ENCODE measurements at places on chromosomes 12 and 14.

DNA sequence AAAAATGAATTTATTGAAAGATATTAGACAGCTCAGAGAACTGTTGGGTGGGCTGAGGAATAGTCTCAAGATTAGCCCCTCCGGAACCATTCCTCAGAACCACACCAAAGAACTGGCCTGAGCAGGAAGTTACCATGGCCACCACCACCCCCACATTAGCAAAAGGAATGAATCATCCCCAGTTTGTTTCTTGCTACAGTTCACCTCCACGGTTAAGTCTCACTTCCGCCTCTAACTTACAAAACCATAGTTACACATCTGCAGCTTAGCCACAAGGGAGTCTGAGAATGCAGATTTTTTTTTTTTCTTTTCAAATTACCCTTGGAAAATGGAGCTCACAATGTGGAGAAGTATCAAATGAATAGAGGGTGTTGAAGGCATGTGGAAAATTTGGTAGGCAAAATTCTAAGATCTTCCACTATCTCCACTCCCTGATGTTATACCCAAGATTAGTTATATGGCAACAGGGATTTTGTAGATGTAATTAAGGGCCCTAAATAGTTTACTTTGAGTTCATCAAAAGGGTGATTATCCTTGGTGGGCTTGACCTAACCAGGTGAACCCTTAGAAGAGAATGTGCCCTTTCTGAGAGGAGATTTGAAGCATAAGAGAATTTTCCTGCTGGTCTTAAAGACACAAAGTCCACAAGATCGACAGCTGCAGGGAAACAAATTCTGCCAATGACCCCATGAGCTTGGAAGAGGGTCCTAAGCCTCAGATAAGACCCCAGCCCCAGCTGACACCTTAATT lies 129.8 kb upstream of the KRR1 start:
- no peak for DNase-seq

- DNase-seq = no peak
Observed at GRCh38 chr14:27228053-27228452, 630.2 kb upstream of the NOVA1 start.

DNA sequence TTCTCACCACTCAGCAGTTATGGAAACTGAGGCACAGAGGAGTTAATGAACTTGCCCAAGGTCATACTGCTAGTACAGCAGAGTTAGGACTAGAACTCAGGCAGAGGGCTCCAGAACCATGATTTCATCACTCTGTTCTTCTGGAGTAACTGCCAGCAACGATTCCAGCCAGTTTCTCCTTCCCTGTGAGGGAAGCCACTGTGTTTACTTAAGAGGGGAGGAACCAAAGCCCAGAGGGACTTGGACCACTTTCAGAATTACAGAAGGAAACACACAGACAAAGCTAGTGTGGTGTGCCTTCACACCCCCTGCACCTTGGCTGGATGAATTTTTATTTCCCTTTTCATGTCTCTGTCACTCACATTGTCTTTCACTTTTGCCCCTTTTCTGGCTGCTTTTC lies 398.2 kb downstream of the DPF3 start:
- no peak for DNase-seq

GRCh38 chr14:101561145-101561896 lies at the start of gene DIO3:
TSS of gene DIO3 (plus strand) at chr14:101561495.
- DNase-seq = no peak

- no peak for DNase-seq
Observed at GRCh38 chr12:26461776-26462175, 266.4 kb downstream of the SSPN start.

DNA sequence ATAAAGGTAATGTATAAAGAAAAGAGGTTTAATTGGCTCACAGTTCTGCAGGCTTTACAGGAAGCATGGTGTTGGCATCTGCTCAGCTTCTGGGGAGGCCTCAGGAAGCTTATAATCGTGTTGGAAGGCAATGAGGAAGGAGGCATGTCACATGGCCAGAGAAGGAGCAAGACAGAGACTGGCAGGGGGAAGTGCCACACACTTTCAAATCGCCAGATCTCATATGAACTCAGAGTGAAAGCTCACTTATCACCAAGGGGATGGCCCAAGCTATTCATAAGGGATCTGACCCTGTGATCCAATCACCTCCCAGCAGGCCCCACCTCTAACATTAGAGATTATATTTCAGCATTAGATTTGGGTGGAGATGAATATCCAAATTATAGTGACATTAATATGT lies 26.3 kb downstream of the LDHB start:
- DNase-seq = no peak

- DNase-seq = no peak
Observed at GRCh38 chr14:92421751-92422150, 91.8 kb upstream of the RIN3 start.

GRCh38 chr12:115691123-115691522 lies 586.4 kb downstream of the MED13L start:
- DNase-seq = no peak

GRCh38 chr14:66380143-66380542 lies 106.0 kb upstream of the CCDC196 start:
- DNase-seq = peak; percentile 50

GRCh38 chr14:22375321-22375930 lies 213.6 kb downstream of the DAD1 start:
- no peak for DNase-seq

GRCh38 chr12:28014196-28014595 lies 41.7 kb upstream of the PTHLH start:
- no peak for DNase-seq

- no peak for DNase-seq
Observed at GRCh38 chr12:75981247-75982168, 50.1 kb downstream of the PHLDA1 start.

GRCh38 chr14:66395300-66395699 lies 90.9 kb upstream of the CCDC196 start:
- DNase-seq = no peak

DNA sequence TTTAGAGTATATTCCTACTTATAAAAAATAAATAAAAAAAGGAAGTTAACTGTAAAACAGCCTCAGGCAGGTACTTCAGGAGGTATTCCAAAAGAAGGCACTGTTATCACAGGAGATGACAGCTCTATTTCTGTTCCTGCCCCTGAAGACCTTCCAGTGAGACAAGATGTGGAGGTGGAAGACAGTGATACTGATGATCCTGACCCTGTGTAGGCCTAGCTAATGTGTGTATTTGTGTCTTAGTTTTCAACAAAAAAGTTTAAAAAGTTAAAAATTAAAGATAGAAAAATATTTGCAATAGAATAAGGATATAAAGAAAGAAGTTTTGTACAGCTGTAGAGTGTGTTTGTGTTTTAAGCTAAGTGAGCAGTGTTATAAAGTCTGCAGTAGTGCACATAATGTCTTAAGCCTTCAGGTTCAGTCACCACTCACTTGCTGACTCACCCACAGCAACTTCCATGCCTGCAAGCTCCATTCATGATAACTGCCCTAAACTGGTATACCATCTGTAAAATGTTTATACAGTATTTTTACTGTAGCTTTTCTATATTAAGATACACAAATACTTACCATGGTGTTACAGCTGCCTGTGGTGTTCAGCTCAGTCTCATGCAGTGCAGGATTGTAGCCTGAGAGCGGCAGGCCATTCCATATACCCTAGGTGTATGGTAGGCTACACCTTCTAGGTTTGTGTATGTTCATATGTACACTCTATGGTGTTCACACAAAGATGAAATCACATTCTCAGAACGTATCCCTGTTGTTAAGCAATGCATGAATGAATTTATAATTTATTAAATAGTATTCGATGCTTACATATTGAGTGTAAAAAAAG lies 121.1 kb downstream of the ANO6 start:
- no peak for DNase-seq

Measured in ovary (tissue), 10 donors.